ENCODE measurements at places on chromosomes 2 and 18. TPM values are rescaled to one million over a fixed set of nuclear protein-coding genes. Genes with fewer than 3 reads are reported as not detected.

- no peak for DNase-seq
These were observed 55.8 kb downstream of the ID2 start for GRCh38 chr2:8737571-8738175.

DNA sequence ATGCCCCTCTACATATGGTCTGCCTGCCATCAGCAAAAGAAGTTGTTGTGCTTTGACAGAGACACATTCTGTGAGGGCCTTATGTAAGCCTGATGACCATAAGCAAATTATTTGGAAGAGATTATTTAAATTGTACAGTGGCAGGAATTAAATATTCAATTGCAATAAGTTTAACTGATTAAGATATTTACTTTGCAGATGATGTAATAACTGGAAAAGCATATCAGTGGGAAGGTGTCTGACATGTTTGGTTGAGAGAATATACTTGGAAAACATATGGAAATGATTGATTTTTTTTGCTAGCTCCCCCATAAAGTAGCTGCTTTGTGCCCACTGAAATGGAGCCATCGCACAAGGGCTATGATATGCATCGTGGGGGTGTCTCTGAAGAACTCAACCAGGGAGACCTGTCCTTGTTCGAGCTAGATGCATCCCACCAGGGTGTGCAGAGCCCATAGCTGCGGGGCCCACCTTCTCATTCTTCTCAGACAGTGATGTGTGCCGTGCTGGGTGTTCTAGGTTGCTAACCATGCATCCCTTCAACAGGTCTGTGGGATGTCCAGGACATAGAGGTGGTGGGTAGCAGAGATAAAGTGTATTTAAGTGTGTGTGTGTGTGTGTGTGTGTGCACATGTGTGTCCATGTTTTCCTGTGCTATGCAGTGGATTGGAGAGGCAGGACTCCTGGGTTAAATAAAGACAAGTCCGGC lies 90.4 kb upstream of the PARD3B start:
- DNase-seq: no peak

DNA sequence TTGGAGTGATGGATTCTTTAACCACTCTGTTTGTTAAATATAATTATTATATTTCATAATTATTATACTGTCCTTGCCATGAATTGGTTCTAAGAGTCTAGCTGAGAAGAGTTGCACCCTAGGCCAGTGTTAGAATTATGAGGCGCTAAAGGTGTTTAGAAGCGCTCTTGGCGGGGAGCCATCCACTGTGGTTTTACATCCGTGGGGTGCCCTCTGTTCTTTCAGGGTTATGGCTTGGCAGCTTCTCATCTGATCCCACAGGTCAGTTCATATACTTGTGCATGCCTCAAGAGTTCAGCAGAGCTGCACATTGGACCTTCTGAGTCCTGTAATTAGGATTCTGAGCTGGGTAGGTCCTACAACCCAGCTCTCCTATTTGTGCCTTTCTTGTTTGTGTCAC lies 9.1 kb downstream of the ASAP2 start:
- no peak for DNase-seq

DNA sequence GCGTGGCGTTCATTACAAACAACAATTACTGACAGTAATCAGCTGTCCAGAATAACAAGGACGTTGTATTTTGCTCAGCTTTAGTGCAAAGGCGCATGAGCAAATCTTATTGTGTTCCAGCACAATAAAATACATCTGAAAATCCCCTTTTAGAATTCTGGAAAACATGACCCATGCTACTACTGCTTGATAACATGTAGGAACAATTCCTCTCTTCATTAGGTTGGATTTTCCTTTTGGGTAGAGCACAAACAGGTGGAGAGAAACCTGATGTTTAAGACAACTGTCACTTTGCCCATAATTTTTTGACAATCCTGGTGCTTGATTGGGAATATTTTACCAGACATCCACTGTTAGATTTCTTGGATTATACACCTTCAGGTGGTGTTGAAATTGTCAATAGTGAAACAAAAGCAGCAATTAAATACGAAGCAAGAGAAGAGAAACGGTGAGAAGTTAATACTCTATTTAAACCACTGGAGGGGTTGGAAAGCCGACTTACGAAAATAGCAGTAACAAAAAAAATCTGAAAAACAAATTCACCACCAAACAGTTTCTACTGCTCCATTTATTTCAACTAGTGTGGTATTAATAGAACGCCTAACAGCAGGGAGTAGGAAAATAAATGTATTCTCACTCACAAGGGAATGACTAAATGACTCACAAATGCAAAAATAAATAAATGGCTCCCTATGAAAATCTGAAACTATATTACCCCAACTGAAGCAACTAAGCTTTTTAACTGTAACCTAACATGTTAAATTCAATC lies 102.7 kb downstream of the CPO start:
- no peak for DNase-seq

- DNase-seq: no peak
These were observed 312.1 kb upstream of the CHST9 start for GRCh38 chr18:27497246-27497645.

The CXCR2 gene
- 0.15 TPM for total RNA-seq

The MATN3 gene
- not detected for total RNA-seq

All from activated CD4-positive, alpha-beta memory T cell treated with anti-CD3 and anti-CD28 coated beads, Interleukin-2, amount 10 ng/mL, durations not matched to agents 7 days and 5 days (primary cell).